ENCODE measurements at places on chromosomes 13 and 19.
A peak's percentile ranks its signal among the peaks of the same experiment; 100 is the strongest.

- DNase-seq: no peak
Observed at GRCh38 chr13:46639033-46639981, 86.3 kb downstream of the LRCH1 start.

DNA sequence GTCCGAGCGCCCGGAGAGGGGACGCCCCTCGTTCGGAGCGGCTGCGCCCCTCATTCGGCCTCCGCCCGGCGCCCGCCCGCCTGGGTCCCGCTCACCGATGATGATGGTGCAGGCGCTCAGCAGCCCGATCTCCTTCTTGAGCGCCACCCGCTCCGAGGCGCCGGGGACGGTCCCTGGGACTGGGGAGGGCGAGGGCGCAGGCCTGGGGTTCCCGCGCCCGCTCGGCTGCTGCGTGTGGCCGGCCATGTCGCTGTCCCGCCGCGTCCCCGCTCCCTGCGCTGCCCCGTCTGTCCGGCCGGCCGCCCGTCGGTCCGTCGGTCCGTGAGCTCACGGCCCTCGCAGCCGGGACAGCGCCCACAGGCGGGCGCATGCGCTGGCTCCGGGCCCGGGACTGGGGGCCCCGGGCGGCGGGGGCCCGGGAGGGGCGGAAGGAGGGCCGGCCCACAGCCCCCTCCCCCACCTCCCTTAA lies at the start of gene SLC7A10:
Gene SLC7A10 (minus strand): TSS at position 393 of the 469 bp plus-strand sequence. CDS start 147 bp downstream, at position 246.
- no peak for DNase-seq

GRCh38 chr13:43787518-43787891 lies 733 bp upstream of the ENOX1 start:
- DNase-seq: peak; percentile 8

DNA sequence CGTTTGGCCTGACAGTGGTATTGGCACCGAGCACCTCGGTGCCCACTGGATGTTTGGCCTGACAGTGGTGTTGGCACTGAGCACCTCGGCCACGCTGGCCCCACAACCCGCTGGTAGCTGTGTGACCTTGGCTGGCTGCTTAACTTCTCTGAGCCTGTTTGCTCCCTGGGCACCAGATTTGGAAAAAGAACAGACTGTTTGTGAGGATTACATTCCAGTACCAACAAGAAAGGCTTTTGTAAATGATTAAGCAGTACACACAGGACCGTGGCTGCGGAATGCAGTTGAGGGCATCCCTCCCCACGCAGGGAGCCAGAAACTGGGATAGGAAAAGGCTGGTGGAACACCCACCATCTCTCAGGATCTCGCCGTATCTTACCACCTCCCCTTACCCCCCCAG lies 31.9 kb downstream of the SLC25A42 start:
- DNase-seq: no peak

Data from ELR (cell line).